ENCODE measurements at places on chromosomes 16 and 17.

DNA sequence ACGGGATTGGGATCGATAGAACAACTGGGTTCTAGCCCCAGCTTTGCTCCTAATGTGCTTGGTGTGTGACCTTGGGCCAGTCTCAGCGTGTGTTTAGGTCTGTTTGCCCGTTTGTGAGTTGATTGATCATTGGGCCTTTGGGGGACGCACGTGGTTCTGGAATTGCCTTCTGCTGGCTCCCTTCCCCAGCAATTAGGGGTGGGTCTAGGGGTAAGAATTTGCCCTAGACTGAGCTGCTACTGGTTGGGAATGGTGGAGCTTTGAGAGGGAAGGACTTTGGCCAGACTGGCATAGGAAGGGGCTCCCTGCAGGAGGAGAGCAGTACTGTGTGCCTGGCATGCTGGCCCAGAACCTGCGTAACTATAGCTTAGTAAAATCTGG lies 1.5 kb downstream of the SPNS2 start:
- no peak for DNase-seq

GRCh38 chr17:46063241-46063640 lies 64.2 kb downstream of the STH start:
- DNase-seq: no peak

- DNase-seq: no peak
Measured at GRCh38 chr17:73847952-73848351, 203.7 kb upstream of the SDK2 start.

DNA sequence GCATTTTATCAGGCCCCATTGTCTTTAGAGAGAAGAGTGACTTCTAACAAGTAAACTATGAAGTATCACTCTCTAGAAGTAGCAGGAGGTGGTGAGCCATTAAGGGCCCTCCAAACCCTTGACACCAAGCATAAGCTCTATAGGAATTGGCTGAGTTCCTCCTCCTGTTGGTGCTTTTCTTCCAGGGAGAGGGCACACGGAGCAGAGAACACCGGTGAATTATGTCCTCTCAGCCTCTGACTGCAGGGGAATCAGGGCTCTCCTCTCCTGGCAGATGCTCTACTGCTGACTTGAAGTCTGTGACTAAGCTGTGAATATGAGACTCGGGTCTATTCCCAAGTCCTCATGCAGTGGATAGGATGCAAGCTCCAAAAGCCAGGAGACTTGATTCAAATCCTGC lies 32.3 kb downstream of the CHD9 start:
- DNase-seq: no peak

DNA sequence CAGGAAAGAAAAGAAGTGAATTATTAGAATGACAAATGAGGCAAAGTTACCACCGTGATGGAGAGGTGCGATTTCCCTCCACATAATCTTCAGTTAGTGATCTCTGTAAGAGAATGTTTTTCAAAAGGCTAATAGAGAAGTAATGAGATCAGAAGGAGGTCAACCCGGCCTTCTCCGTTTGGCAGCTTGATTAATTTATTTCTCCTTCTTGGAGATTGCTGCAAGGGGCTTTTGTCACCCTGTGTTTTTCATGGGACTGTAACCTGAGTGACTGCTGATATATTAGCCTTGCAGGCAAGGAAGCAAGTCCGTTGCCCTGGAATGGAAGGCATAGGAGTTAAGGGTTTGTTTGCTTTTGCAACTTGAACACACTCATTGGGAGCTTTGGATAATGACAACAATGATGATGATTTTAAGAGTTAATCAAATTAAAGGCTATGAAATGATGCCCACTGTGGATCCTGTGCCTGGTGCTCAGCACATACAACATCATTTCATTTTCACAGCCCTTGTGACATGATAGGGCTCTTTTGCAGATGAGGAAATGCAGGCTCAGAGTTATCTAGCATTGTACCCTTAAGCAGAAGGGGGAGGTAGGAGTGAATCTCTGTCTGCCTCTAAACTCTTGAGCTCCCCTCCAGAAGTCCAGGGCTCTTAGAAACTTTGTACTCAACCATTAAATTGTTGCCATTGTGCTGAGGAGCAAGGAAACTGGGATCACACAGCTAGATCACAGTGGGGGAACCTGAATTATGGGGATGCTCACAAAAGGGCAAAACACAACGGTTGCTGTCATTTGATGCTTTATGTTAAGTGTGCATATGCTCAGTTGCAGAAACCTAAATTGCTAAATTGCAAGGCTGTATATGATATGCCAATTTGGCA lies 226.3 kb downstream of the WWOX start:
- no peak for DNase-seq

GRCh38 chr17:63928966-63929695 lies 3.0 kb downstream of the CD79B start:
- no peak for DNase-seq

GRCh38 chr17:18177722-18178121 lies 5.9 kb upstream of the ALKBH5 start:
- DNase-seq: no peak

DNA sequence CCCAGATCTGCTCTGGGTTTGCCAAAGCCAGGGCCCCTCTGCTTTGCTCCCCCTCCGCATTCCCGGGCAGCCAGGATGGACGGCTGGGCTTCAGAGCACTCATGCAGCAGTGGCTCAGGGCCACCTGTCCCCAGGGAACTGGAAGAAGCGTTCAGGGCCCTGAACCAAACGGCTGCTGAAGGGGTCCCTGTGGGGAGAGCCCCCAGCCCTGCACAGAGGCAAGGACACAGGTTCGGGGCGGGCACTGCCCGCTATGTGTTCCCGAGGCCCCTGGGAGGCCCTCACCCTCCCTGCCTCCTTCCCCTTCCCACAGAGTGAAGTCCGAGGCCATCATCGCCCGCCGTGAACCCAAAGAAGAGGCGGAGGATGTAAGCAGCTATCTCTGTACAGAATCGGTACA lies 10.4 kb downstream of the NME3 start:
- no peak for DNase-seq
